ENCODE measurements at places on chromosomes 16 and 17.
A peak's percentile ranks its signal among the peaks of the same experiment; 100 is the strongest.

- DNase-seq, result no peak
Observed at GRCh38 chr17:80119271-80119791, 17.9 kb downstream of the GAA start.

GRCh38 chr16:4788489-4788889 lies 344 bp upstream of the SEPTIN12 start:
- DNase-seq, result no peak

DNA sequence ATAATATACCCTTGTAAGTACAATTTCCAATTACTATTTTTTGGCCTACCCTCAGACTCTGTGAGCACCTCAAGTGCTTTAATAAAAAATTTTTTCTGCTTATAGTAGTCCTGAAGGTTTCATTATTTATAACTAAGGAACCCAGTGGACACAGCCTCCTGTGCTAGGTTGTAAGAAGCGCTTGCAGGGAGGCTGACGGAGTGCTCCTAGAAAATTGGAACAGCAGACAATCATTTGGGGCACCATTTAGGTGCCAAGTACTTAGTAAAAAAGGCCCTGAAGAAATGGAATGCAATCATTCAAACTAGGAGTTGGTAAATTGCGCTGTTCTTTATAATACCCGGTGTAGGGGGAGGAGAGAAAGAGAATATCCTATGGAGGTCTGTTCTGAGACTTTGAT lies 19.8 kb downstream of the CA10 start:
- DNase-seq, result no peak

GRCh38 chr17:68514831-68515635 lies 2.8 kb downstream of the PRKAR1A start:
- no peak for DNase-seq

- DNase-seq, result no peak
Observed at GRCh38 chr17:50181591-50182560, 16.1 kb downstream of the SGCA start.

DNA sequence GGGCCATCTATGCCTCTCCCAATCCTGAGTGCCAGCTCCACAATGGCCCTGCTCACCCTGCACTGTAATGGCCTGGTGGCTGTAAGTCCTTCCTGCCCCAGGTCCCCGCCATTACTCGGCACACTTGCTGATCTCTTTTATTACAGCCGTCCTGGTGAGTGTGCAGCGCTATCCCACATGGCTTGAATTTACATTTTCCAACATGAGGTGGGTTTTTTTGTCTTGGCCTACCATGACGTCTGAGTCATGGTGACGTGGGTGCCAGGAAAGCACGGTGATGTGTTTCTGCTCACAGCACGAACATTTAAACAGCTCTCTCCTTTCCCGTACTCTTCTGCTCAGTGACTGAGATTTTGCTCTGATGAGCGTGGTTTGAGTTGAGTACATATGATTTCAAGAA lies 55.2 kb upstream of the FOXF1 start:
- DNase-seq, result no peak

- no peak for DNase-seq
Observed at GRCh38 chr16:72044825-72045359, 9.4 kb upstream of the HP start.

GRCh38 chr16:4407543-4408322 lies 8.7 kb downstream of the CORO7 start:
- no peak for DNase-seq

DNA sequence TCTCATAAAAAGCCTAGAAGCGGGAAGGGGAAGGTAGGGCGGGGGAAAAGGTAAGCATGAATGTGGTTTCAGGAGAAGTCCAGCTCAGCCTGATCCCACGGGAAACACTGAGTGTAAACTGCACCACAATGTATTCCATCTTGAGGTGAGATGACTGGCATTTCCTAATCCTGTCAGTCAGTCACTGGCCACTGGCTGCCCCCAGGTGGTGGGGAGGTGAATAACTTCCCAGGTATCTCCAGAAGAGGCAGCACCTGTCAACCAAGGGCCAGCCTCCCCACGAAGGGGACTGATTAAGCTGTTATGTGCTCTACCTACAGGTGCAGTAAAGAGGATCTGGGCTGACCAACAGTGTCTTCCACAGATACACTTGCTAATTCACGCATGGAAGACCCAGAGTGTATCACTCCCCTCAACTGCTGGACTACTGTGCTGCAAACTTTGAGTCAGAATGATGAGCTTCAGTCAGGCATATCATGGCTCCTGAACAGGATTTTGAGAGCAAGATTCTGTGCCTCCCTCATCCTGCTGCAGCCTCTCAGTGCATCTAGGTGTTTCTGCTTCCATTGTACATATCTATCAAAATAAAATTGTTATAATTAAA lies 108.5 kb upstream of the CCL2 start:
- DNase-seq, result peak; percentile 10

- no peak for DNase-seq
Observed at GRCh38 chr17:43314611-43315011, 80.8 kb upstream of the RNU2-1 start.

GRCh38 chr17:44086364-44087311 lies 16.1 kb downstream of the G6PC3 start:
- DNase-seq, result peak; percentile 20

DNA sequence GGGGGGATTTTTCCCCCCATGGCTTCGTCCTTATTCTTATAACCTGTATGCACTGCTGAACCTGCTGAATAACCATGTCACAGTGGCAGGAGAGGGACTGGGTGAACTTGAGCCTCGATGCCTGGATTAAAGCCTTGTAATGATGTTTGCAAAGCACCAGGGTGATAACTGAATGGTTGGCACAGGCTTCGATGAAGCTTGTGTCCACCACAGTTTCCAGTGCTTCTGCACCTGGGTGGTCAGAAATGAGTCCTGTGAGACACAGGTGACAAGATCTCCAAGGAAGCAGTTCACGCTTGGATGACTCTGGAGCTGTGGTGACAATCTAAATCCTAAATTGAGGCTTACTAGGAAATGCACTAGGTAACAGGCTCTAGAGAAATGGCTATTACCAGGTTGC lies 729.3 kb downstream of the MAF start:
- no peak for DNase-seq

GRCh38 chr17:20771104-20771503 lies 191.6 kb downstream of the CDRT15L2 start:
- DNase-seq, result no peak

DNA sequence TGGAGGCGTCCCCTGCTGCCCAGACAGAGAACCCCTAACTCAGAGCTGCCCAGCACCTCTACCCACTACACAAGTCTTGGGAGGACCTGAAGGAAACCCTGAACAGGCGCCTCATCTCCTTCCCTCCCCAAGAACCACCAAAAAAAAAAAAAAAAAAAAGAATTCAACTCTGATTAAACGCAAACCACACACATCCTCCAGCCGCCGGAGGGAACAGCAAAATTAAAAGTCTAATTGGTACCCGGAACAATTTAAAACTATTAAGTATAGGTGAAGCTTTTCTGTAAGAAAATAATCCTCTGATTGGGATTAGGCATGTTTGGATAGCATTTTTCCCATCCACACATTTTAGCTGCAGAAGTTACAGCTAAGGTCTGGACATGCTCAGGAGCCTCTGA lies 202.7 kb downstream of the ZNF423 start:
- no peak for DNase-seq

DNA sequence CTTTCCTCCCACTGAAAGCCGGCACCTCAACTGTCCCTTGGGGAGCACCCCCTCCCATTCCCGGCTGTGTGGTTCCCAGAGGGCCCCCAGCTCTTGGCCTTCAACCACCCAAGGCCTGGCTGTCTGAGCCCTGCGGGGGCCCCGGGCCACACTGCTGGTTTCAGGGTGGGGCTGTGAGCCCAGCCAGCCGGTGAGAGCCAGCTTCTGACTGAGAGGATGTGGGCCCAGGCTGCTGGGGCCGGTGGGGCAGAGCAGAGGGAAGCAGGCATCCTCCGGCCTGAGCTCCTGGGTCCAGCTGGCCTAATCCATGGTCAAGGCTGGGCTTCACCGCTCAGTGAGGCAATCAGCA lies 875 bp upstream of the LGALS3BP start:
- no peak for DNase-seq

DNA sequence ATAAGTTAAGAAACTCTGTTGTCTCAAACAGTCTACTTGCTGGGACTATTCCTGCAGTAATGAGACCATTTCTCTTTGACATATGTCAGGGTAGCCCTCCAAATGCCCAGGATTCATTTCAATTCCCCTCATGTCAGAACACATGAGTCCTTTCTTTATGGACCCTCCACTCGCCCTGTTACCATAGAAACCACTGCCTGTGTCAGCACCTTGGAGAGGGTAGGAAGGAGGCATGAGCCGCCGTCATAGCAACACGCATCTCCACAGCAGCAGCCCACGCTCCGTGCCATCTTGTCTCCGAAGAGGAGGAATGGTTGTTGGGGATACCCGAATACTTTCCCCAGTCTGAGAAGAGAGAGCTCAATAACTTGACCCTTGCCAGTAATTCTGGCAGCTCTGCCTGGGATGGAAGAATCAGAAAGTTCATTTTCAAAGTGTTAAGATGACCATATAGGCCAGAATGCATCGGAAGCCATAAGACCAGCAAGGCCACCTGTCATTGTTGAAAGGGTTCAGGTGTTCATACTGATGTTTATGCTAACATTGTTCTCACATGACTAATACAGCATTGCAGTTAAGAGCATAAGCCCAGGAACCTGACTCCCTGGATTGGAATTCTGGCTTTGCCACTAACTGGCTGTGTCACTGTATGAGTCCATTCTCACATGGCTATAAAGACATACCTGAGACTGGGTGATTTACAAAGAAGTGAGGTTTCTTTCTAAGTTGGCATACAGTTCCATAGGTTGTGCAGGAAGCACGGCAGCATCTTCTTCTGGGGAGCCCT lies 141.3 kb downstream of the ABCC12 start:
- no peak for DNase-seq

DNA sequence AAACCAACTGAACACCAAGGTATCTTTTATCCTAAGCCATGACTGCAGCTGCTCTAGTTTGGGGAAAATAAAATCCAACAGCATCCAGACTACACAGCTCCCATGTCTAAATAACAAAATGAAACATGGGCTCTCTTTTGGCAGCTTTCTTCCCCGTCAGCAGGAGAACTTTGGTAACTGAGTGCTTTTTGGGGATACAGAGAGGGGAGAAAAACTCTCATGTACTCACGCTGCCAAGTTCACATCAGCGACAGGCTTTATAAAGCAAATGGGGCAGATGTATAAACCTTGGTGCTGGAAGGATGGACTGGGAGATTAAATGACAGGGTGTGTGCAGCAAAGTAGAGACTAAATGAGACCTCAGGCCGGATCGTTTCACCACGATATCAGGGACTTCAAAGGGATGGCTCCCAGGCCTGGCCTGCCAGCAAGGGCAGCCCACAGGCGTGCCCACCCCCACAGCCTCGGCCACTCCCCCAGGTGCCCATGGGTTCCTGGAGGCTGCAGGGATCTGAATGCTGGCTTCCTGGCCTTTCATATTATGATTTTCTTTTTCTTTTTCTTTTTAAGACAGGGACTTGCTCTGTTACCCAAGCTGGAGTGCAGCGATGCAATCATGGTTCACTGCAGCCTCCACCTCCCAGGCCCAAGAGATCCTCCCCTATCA lies 174.6 kb downstream of the ZNF423 start:
- DNase-seq, result no peak

DNA sequence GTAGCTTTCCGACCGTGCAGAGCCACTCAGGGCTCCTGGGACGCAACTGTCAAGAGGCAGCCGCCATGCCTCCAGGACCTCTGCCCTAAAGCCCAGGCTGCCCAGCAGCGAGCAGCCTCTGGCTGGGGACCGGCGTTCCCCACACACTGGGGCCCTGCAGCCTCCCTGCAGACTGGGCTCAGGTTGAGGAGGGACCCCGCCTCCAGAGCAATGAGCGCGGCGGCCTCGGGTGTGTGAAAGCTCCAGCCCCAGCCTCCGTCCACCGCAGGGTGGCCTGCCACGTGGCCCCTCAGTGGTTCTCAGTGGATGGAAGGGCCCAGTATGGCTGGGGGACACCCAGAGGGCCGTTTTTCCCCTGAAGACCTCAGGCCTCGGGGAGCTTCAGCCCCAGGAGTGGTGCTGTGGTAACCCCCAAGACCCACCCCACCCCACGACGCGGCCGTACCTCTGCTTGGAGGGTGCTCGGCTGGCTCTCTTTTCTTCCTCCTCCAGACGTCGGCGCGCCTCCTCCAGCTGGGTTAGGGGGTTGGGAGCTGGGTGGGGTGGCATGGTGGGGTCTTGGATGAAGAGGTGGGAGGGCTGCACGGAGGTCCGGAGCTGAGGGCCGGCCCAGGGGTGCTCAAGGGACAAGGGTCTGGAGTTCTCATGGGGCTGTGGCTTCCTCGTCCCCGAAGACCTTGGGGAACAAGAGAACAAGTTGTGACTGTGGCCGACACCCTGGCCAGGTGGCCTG lies 10.2 kb downstream of the PDIA2 start:
- DNase-seq, result no peak

DNA sequence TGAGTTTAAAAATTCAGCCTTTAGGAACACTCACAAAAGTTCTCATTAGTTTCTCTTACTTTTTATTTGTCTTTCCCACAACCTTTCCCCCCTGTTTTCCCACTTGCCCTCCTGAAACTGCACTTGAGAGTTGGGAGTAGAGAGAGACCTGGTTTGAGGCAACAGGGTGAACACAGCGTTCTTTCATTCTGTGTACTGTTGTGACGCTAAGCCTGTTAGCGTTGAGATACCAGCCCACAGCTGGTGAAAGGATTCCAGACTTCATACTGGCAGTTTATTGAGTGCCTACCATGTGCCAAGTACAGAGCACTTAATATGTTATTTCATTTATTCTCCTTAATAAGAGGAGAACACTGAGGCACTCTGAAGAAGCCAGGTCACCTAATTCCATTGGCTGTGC lies 10.3 kb downstream of the TNRC6C start:
- no peak for DNase-seq

DNA sequence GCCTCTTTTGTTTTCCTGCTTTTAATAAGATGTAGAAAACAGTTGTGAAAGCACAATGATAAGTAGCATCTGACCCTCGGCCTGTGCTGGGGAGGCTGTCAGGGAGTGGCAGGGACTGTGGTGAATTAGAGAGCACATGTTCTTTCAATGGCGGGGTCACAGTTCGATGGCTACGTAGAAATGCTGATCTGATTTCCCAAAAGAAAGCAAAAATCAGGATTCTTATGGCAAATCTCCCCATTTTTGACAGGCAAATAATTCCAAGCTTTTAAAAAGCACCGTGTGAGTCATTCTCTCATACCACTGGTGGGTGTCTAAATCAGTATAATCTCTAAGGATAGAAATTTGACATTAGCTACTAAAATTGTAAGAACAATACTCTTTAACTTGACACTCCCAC lies 4.2 kb upstream of the MAPK7 start:
- DNase-seq, result no peak

DNA sequence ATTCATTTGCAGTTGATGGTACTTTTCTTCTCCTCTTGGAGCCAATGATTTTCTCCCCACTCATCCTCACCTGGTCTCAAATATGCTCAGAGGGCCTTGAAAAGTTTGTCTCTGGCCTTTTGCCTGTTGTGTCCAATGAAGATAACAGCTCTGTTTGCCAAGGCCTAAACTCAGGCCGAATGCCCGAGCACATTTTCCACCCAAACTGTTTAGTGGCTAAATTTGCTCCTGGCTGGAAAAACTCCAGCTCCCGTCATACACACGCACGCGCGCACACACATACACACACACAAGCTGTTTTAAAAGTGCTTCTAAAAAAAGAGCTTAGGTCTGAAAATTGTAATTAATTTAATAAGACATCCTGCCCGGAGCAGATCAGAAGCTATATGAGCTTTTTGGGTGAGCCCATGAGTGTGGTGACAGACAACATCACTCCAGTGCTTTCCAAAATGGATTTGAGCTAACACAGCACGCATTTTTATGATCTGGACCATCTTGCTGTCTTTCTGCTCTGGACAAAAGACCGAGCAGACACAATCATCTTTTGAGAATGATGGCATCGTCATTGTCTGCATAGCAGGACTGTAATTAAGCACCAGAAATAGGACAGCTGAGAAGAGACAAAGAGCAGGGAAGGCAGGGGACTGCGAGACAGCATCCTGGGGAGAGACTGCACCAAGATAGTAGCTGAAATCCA lies 48.9 kb downstream of the IRX6 start:
- no peak for DNase-seq

All from stimulated activated CD8-positive, alpha-beta memory T cell treated with anti-CD3 and anti-CD28 coated beads, Interleukin-2, amount 100 ng/mL, for 1 hour (primary cell).